NCI-H446 (cell line): ENCODE measurements at places on chromosomes 16 and 17.
A peak's percentile ranks its signal among the peaks of the same experiment; 100 is the strongest.

DNA sequence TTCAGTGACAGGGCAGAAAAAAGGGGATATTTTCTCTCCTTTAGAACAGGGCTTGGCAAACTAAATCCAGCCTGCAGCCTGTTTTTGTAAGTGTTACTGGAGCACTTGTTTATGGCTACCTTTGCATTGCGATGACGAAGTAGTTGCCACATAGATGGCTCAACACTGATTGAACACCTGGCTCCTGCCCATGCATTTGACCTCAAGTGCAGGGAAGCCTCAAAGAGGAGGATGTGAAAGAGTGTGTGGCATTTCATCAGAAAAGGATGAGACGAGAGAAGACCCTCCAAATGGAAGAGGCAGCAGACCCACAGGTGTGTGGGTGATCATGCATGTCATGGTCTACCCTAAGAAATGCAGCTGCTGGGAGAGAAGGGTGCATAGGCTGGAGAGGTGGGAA is 32.7 kb upstream of the IRX5 start:
- no peak for DNase-seq

DNA sequence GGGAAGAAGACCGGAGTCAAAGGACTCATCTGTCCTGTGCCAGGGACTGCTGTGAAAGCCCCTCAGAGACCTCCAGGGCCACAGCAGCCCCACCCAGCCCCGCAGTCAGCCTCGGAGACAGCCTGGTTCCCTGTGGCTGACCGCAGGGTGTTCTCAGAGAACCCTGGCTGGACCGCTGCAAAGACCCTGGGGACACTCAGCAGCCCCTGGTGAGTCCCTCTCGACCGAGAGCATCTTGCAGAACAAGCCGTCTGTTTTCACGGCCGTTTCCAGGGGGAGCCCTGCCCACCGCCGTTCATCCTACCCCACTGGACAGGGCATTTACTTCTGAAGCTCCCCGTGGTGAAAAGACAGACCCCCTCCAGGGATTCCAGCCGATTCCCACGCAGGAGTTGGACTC is 10.3 kb downstream of the UBALD1 start:
- no peak for DNase-seq

- no peak for DNase-seq
Measured at GRCh38 chr16:77558786-77559185, 124.0 kb upstream of the ADAMTS18 start.

DNA sequence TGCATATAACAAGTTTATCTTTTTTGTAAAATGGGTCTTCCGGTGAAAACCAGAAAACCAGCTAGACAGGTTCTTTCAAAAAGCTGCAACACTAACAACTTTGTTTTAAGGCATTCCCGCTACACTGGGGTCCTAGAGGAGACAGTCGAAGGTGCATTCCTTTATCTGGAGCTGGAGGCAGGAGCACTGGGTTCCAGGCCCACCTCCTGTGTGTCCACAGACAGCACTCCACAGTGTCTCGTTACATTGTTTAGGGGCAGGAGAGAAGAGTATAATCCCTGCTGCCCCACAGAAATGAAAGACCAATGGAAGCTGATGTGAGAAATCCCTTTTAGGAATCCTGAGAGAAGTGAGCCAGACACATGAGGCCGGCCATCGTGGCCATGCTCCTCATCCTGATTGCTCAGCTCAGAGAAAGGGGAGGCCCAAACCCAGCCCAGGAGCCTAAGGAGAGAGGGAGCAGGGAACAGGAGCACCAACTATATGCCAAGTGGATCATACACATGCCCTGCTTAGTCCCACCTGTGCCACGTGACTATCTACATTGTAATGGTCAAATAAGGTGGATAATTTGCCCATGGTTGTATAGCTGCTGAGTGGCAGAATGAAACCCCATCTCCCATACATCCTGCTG is 59.5 kb downstream of the CCDC182 start:
- no peak for DNase-seq

GRCh38 chr16:58433569-58433951 is 41.3 kb downstream of the GINS3 start:
- no peak for DNase-seq

- no peak for DNase-seq
Measured at GRCh38 chr16:87266846-87267245, 50.3 kb downstream of the C16orf95 start.

- no peak for DNase-seq
Measured at GRCh38 chr16:55660828-55661227, 5.0 kb downstream of the SLC6A2 start.

DNA sequence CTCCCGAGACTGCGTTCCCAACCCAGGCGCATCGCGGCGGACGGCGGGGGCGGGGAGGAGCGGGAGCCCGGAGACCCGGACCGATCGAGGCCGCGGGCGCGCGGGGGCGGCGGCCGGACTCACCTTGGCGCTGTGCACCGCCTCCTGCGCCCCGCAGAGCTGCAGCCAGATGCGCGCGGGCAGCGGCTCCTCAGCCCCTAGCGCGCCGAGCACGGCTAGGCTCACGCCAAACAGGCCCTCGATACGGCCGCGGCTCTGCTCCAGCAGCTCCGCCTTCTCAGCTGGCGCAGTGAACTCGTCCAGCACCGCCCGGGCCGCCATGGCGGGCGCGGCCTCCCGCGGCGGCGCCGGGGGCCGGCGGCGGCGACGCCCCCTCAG is 339 bp downstream of the N4BP1 start:
- DNase-seq, result peak; percentile 2

- no peak for DNase-seq
Measured at GRCh38 chr16:84198401-84198800, 7.4 kb downstream of the ADAD2 start.

DNA sequence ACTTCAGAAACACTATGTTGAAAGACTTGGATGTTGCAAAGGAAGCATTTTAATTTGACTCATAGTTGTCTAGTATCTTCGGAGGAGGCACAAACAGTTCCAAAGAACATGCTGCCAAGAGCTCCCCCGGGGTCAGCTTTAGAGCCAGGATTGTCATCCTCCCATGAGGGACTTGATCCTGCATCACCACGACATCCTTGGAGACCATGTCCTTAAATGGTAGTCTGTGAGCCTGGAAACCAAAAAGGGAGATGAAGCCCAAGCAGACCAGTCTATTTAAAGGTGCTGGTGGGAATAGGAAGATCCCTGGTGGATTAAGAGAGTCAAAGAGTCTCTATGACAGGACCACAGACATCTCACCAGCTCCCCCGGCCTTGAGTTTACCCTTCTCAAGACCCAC is 33.3 kb upstream of the DYNLRB2 start:
- no peak for DNase-seq

GRCh38 chr16:67942200-67942509 is 1.8 kb downstream of the LCAT start:
- DNase-seq, result no peak

GRCh38 chr16:4106516-4106915 is 9.7 kb downstream of the ADCY9 start:
- DNase-seq, result no peak

DNA sequence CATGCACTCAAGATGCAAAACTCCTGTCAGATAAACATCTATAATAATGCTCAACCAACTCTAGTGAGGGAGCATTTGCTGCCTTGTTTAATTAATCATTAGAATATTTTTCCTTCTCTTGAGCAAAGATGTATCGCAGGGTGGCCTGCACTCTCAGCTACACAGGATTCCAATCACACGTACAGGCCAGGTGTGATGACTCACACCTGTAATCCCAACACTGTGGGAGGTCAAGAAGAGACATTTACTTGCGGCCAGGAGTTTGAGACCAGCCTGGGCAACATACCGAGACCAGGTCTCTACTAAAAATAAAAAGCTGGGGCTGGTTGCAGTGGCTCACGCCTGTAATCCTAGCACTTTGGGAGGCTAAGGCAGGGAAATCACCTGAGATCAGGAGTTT is 49.1 kb downstream of the ARHGAP17 start:
- no peak for DNase-seq
